ENCODE measurements at places on chromosomes 3 and 15.

- DNase-seq: no peak
These were observed 247.7 kb downstream of the ZBTB20 start for GRCh38 chr3:114899186-114899931.

DNA sequence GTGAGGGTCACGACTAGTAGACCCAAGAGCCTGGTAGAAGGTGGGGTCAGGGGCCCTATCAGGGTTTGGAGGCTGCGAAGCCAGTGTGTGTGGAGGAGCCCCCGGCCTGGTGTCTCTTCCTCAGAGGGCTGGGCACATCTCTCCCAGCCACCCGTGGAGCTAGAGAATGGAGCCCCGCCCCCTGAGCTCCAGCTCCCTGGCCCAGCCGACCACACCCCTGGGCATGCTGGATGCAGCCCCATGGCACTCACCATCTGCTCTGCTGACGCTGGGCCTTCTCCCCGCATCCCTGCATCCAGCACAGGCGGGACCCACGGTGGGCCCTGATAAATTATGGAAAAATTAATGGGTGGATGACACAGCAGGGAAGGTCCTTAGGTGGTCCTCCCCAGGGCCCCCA is 17.5 kb downstream of the ANKRD63 start:
- no peak for DNase-seq

- DNase-seq: no peak
These were observed 17.2 kb upstream of the ADIPOQ start for GRCh38 chr3:186825294-186825821.

- DNase-seq: no peak
These were observed 41.7 kb downstream of the AQP9 start for GRCh38 chr15:58179741-58180381.

- no peak for DNase-seq
These were observed 10.9 kb upstream of the BCL2A1 start for GRCh38 chr15:79981831-79982455.

- DNase-seq: no peak
These were observed 7.4 kb downstream of the TRANK1 start for GRCh38 chr3:36937492-36937891.

- no peak for DNase-seq
These were observed 12.7 kb upstream of the LMCD1 start for GRCh38 chr3:8488877-8489276.

DNA sequence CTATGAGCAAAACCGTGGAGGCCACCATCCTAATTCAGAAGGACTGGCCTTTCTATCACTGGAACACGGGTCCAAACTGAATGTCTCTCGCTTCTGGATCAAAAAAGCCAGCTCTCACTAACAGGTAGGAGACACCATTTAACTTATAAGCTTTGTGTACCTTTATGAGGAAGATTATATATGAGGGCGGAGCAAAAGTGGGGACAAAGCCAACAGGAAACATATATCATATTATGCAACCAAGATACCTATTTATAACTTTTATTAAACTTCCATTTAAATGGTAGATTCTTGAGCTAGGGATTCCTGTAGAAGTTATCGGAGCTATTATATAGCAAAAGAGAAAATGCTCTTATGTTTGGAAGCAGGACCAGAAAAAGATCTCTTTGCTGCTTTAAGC is 78.4 kb downstream of the IGF2BP2 start:
- no peak for DNase-seq

DNA sequence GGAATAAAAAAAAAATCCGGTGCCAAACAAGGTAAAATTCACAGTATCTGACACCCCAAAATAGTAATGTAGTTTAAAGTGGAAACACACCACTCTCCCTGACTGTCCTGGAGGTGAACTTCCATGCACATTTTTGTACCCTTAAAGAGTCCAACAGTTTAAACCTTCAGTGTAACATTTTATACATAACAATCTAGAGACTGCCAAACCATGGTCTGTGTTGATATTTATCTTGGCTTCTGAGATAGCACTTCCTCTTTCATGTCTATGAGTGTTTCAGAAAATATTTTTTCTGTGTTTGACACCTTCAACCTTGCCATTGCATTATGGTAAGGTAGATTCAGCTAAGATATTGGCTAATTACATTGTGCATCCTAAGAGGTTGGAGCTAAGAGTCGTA is 13.9 kb downstream of the TMEM45A start:
- DNase-seq: no peak

GRCh38 chr3:82618594-82618993 is 857.1 kb upstream of the GBE1 start:
- DNase-seq: no peak

DNA sequence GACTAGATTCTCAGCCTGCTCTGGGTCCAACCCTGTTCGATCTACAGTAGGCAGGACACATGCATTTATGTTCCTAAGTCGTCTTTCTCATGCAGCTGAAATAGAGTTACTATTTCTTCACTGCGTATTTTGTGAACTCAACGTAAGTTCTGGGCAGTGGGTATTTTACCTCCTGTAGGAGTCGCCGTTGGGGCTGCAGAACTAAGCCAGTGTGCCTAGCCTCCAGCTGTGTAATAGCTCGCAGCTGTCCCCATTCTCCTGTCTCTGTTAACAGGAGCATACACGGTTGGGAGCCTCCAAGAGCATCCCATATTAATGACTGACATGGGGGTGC is 58.4 kb upstream of the HRH1 start:
- DNase-seq: no peak

DNA sequence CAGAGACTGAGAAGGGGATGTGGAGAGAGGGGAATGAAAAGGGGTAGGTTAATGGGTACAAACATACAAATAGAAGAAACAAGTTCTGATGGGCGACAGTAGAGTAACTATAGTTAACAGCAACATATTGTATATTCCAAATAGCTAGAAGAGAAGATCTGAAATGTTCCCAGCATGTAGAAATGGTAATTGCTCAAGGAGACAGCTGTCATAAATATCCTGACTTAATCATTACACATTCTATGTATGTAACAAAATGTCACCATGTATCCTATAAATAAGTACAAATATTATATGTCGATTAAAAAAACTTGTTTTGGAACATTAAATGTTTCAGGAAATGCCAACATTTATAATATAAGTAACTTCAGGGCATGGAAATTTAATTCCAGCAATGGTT is 23.3 kb downstream of the FMN1 start:
- DNase-seq: no peak

DNA sequence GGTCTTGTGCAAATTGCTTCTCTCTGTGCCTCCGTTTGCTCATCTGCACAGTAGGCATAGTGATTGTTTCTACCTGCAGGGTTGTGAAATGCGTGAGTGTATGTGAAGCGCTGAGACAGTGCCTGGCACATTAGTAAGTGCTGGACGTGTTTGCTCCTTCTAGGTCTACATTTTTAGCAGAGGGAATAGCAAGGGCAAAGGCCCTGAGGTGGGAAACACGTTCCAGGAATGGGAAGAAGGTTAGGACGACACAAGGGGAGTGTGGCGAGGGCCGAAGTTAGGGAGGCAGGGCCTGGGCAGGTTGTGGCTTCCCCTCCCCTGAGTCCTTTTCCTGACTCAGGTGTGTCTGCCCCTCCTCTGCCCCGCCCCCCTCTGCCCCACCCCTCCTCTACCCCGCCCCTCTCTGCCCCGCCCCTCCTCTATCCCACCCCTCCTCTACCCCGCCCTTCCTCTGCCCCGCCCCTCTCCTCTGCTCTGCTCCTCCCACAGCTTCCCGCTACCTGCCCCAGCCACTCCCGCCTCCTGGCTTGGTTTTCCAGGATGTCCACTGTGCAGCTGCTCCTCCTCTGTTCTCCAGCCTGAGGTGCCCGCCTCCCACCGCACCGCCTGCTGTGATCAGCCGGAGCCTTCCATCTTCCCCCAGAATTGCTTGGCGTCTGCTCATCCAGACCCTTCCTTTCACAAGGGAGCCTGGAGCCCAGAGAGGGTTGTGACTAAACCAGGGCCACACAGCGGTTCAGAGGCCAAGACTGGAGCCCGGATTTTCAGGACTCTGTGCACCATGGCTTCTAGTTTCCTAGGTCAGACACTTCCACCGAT is 31.1 kb upstream of the SMAD6 start:
- DNase-seq: no peak

DNA sequence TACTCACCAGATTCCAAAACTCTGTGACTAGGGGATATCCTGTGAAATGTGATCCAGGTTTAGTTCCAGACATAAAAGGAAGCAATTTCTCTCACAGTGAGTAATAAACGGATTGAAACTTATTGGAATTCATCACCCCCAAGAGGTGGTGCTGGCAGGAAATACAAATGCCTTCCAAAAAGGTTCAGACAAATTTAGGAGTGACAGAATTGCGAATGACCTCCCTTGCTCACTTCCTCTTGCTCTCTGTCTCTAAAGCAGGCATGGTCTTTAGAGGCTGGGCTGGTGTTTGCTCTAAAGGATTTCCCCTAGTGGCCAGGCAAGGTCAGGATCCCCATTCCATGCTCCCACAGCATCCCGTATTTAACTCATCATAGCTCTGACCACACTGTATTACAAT is 449.4 kb upstream of the PPP2R3A start:
- no peak for DNase-seq

DNA sequence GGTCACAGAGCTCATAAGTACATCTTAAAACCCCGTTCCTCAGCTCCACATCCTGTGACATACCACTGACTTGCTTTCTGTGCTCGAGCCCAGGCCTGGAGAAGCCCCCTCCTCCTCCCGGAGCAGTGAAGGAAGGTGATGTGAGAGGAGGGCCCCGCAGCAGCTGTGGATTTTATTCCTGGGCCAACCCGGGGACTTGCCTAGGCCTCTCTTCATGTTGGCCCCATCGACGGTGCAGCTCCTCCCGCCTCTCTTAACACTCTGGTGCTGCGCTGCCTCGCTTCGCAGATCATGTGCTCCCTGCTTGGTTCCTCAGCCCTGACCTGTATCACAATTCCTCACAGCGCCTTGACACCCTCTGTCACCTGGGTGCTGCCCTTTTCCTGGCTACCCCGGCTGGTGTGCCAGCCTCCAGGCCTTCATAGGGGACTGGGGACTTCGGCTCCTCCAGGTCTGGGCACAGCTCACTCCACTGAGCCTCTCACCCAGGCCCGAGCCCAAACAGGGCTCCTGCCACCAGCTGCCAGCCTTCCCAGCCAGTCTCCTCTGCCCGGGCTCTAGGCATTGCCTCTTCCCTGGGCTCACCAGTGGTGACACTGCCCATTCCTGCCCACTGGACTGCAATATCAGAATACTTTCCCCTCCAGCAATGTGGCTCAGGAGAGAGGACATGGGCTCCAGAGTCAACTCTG is 21.5 kb downstream of the MAGEF1 start:
- DNase-seq: no peak

- no peak for DNase-seq
These were observed 50.9 kb downstream of the EMC4 start for GRCh38 chr15:34275721-34276120.

- DNase-seq: no peak
These were observed 50.8 kb upstream of the PLAAT1 start for GRCh38 chr3:193190146-193190786.

- DNase-seq: no peak
These were observed 513.7 kb downstream of the FOXP1 start for GRCh38 chr3:71069797-71070196.

GRCh38 chr15:88323468-88323867 is 66.9 kb upstream of the NTRK3 start:
- no peak for DNase-seq

GRCh38 chr15:85049805-85050204 is 68.1 kb downstream of the PDE8A start:
- no peak for DNase-seq

GRCh38 chr3:67382536-67382935 is 271.9 kb downstream of the SUCLG2 start:
- no peak for DNase-seq

All from AG04449 (cell line).